Fibroblast of skin of left quadriceps (primary cell): ENCODE measurements at places on chromosomes 11 and 22.

GRCh38 chr22:28882878-28883656 is at the start of gene ZNRF3:
TSS of gene ZNRF3 (plus strand) at chr22:28883572. CDS start at chr22:28883767, 195 bp downstream.
- peak; percentile 85 for DNase-seq

DNA sequence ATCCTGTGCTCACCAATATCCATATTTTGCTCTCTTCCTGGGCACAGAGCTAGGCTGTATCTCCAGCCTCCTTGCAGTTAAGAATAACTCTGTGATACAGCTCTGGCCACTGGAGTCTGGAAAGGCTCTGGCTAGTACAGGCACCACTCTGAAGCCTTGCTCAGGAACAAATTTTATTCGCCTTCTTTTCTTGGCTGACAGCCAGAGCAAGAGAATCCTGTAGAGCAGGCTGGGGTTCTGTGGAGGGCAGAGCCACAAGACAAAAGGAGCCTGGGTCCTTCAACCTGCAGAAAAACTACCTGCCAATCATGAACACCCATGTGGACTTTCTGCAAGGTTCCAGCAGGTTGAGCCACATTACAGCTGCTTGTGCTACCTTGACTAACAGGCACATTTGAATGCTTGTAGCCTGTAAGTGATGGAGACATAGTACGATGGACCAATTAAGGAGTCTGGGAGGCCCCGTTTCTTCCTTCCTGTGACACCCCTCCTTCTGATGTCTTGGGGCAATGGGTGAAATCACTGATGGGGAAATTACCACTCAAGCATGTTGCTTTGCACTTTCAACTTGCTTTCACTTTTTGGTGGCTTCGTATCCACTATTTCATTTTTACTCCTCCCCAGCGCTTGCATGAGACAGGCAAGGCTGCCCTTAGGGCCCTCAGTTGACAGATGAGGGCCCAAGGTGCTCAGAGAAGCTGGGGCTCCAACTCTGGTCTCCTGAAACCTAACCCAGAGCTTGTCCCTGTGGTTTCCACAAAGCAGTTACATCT is 267.2 kb upstream of the SYN3 start:
- DNase-seq: no peak

DNA sequence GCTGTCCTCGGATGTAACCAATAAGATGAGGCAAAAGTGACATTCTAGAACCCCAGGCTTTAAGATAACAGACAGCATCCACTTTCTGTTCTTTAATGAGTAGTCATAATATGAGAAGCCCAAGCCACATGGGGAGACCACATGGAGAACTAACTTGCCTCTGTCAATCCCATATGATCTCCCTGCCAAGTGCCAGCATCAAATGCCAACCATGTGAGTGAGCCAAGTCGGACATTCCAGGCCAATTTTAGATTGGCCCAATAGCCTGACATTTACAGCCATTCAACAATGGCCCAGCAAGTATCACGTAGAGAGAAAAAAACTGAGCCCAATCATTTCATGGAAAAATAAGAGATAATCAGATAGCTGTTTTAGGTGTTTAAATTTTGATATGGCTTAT is 2048.3 kb upstream of the RAG2 start:
- no peak for DNase-seq

GRCh38 chr11:110527146-110527545 is 97.4 kb downstream of the FDX1 start:
- no peak for DNase-seq

- no peak for DNase-seq
These were observed 11.1 kb upstream of the OR56B4 start for GRCh38 chr11:6096417-6096816.

- DNase-seq: no peak
These were observed 13.3 kb upstream of the CYP2R1 start for GRCh38 chr11:14905104-14906033.

DNA sequence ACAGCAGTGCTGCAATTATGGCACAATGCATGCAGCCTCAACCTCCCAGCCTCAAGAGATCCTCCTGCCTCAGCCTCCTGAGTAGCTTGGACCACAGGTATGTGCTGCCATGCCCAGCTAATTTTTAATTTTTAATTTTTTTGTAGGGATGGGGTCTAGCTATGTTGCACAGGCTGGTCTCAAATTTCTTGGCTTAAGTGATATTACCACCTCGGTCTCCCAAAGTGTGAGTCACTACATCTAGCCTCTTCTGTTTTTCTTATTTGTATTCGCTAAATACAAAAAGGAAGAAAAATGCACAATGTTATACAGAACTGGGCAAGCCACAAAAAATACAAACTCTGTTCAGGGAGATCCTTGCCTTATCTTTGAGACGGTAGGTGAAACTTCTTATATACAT is 62.1 kb downstream of the DDI1 start:
- no peak for DNase-seq

DNA sequence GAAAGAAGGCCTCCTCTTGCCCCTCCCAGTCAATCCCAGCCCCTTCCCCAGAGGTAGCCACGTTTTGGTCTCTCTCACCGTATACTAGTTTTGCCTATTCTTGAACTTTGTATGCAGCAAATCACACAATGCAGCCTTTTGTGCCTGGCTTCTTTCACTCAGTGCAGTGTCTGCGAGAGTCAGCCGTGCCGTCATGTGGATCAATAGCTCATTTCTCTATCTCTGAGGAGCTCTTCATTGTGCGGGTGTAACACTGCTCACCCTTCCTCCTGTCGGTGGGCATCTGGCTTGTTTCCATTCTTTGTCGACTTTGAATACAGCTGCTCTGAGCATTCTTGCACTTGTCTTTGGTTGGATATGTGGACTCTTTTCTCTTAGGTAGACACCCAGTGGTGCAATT is 146.5 kb downstream of the CACNA1I start:
- DNase-seq: no peak

- DNase-seq: no peak
These were observed 10.5 kb downstream of the ZMAT5 start for GRCh38 chr22:29756341-29756740.

GRCh38 chr11:120029321-120029720 is 108.6 kb downstream of the TRIM29 start:
- DNase-seq: no peak
